Non-pigmented ciliary epithelial cell (primary cell): ENCODE measurements at places on chromosomes 3 and 15.

GRCh38 chr3:46393554-46394434, 13.1 kb downstream of the CCR5AS start:
- DNase-seq = no peak

- no peak for DNase-seq
Measured at GRCh38 chr3:37905987-37906674, 44.5 kb downstream of the CTDSPL start.

DNA sequence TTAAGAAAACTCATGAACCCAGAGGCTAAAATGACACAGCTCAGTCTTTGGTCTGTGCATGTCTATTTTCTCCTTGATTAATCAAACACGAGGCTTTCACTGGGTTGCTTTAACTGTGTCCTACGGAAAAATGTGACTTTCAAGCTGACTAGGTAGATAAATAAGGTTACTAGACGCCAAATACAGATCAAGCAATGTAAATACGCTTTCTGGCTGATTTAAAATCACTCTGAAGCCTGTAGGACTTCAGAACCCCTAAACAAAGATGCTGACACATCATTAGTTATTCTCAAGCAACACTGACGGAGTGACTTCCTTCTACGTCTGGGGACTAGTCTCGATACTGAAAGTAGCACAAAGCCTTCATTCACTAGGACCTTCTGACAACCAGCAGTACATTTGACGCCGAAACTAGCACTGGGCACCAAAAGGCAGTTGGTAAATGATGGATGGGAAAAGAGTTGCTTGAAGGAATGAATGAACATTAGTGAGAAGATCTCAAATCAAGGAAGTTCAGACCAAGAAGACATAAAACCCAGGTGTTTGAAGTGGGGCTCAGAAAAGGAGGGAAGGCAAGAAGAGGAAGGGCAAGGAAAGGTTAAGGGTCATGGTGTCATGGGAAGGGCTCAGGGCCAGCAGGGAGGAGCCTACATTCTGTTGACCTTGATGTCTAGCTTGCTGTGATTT, 67.1 kb upstream of the CDV3 start:
- DNase-seq = no peak

DNA sequence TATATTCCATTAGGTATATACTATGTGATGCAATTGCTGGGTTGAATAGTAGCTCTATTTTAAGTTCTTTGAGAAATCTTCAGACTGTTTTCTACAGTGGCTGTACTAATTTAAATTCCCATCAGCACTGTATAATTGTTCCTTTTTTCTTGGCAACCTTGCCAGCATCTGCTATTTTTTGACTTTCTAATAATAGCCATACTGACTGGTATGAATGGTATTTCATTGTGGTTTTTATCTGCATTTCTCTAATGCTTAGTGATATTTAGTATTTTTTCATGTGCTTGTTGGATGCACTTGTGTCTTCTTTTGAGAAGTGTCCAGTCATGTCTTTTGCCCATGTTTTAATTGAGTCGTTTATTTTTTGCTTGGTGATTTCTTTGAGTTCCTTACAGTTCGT, 145.1 kb upstream of the PLSCR5 start:
- DNase-seq = peak; percentile 23
